ENCODE measurements at places on chromosomes 5 and 9.

- DNase-seq: no peak
Observed at GRCh38 chr5:87948486-87948885, 320.2 kb downstream of the TMEM161B start.

DNA sequence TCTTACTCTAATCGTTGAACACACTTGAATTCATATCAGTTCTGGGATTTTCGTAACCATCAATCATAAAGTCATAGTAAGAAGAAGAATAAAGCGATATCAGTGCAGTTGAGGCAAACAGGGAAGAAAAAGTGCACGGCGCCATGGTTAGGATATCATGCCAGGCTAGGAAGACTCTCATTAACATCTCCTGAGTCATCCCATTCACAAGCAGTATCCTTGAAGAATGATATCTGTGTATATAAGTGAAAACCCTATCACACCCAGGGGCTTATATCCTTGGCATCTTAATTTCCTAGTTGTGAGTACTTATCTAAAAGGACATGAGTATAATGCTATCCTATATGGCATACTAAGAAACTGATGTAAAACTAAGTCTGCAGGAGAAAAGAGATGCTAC lies 38.6 kb downstream of the NFIB start:
- no peak for DNase-seq

- no peak for DNase-seq
Observed at GRCh38 chr9:1713841-1714240, 301.3 kb upstream of the SMARCA2 start.

GRCh38 chr5:16879650-16880049 lies 56.4 kb downstream of the MYO10 start:
- DNase-seq: no peak

- DNase-seq: no peak
Observed at GRCh38 chr9:69573651-69574050, 98.5 kb downstream of the APBA1 start.

GRCh38 chr5:71899865-71900342 lies 180.8 kb downstream of the CARTPT start:
- DNase-seq: no peak

DNA sequence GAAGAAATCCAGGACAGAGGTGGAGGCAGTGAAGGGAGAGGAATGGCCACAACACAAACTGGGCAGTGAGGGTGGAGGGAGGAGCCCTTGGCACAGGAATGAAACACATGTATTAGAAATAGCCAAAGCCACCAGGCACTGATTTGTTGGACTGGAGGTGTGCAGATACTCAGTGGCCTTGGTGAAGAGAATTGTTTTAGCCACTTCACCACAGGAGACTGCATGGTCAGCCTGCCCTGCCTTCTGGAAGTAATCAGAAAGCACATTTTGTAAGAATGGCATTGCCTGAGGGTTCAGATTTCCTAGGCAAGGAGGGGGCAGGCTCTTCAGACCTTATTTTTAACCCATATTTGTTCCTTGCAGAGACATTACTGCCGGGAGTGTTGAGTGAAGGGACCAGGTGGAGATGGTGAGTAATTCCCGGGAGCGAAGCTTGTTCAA lies 2.2 kb downstream of the SGCD start:
- no peak for DNase-seq

GRCh38 chr5:121151534-121151933 lies 687.4 kb downstream of the PRR16 start:
- DNase-seq: no peak

- DNase-seq: no peak
Observed at GRCh38 chr5:124301850-124302249, 444.6 kb downstream of the ZNF608 start.

- DNase-seq: no peak
Observed at GRCh38 chr9:136270173-136270705, 24.6 kb upstream of the QSOX2 start.

DNA sequence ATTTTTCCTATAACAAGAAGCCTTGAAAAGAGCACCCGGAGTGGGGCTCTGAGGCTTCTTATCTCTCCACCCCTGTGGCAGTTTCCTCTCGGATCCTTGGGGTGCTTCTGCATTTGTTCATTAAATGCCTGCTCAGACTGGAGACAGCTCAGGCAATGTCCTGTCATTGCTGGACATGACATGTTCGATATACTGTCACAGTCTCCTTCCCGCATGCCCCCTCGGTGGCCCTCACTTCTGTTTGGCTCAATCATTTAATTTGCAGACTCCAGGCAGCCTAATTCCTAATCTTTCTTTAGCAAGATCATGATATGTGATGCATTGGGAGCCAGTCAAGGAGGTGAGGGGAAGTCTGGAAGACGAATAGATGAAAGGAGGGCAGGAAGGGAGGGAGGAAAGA lies 37.5 kb upstream of the CPEB4 start:
- no peak for DNase-seq
